ENCODE measurements at places on chromosomes 3 and 15.

DNA sequence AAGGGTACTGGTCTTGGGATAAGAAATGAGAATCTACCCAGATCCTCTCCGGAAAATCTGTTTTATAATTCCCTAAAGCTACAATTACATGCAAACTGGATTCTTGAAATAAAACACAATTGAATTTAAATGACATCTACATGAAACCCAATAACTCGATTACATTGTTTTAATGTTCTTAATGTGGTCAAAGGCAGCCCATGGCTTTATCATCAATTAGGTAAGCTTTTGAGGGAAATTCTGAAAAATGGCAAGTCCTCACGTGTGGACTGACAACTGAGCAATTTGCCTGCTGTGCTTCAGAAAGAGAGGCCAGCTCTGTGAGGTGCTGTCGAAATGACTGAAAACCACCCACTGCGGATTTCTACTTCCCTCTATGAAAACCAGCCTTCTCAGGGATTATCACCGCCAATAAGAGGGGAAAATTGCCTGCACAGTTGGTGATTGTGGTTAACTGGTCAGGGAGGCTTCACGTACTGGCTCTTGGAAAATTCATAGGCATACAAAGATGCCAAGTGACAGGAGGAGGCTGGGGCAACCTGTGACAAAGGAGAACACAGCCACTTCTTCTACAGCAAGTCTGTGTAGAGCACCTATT, 200.8 kb upstream of the SLCO3A1 start:
- no peak for DNase-seq

- peak; percentile 3 for DNase-seq
Observed at GRCh38 chr3:117510396-117510795, 800.8 kb downstream of the TUSC7 start.

GRCh38 chr15:35309886-35310285, 224.8 kb upstream of the NANOGP8 start:
- DNase-seq, result no peak

- DNase-seq, result no peak
Observed at GRCh38 chr3:141427764-141428163, 59.1 kb upstream of the RASA2 start.

DNA sequence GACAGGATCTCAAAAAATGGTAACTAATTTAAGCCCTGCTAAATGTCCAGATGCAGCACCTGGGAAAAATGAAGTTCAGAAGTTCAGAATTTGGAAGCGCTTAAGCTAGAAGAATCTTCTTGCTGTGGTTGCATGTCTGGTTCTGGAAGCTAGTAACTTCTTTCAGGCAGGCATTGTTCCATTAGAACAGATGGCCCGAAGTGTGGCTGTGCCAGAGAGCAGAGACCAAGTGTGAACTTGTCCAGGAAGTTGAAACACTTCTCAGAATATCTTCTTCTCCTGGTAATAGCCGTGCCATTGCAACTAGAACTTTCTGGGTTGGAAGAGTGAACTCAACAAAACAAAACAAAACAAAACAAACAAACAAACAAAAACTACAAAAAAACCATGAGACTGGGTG, 80.0 kb downstream of the MITF start:
- DNase-seq, result no peak

GRCh38 chr3:66582721-66583423, 82.0 kb upstream of the LRIG1 start:
- DNase-seq, result no peak

DNA sequence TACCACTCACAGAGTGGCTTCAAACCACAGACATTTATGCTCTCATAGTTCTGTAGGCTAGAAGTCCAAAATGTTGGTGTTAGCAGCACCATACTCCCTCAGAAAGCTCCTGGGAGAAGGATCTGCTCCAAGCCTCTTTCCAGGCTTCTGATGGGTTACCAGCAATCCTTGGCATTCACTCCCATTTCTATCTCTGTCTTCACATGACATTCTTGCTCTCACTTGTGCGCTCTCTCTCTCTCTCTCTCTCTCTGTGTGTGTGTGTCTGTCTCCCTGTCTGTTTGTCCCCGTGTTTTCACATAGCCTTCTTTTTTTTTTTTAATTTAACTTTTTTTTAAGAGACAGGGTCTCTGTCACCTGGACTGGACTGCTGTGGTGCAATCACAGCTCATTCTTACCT, 26.3 kb downstream of the CDAN1 start:
- DNase-seq, result no peak

GRCh38 chr15:35496585-35496984, 49.4 kb downstream of the DPH6 start:
- no peak for DNase-seq

- no peak for DNase-seq
Observed at GRCh38 chr3:180421221-180421620, 180.7 kb upstream of the TTC14 start.

DNA sequence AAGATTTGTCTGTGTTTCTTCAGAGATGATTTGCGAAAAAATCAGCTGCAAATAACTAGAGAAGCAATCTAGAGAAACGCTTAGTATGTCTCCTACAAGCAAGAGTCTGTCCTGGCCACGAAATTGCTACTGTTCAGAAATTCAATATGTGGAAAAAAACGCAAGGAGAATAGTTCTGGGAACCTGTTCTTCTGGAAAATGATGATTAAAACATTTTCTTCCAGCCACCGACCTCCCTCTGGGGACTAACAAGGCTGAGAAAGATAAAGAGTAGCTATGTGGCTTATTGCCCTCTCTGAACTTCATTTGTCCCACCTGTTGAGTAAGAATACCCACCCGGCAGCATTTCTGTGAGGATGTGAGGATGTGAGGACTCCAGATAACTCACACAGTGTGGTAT, 31.6 kb downstream of the SNTN start:
- DNase-seq, result no peak
